Testis (tissue), 5 donors: ENCODE measurements at places on chromosomes 7 and 10. TPM values are rescaled to one million over a fixed set of nuclear protein-coding genes. Genes with fewer than 3 reads are reported as not detected.
A peak's percentile ranks its signal among the peaks of the same experiment; 100 is the strongest.

- peak; percentile 45 for DNase-seq
Measured at GRCh38 chr7:75617634-75618234, 121.0 kb downstream of the HIP1 start.

DNA sequence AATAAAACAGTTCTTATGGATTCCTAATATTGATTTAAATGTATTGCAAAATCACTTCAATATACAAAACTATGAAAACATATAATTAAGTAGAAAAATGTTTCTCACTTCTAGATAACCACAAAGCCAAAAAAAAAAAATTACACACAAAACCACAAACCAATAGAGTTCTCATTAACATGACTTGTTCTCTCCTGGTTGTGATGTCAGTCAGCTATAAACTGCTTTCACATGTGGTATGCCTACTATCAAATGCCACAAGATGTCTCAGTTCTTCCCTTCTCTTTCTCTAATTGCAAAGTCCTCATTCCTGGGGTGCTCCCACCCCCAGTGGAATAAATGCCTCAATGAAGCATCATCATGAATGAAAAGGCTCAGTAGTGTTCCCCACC, 16.6 kb downstream of the GNAI1 start:
- DNase-seq: no peak

DNA sequence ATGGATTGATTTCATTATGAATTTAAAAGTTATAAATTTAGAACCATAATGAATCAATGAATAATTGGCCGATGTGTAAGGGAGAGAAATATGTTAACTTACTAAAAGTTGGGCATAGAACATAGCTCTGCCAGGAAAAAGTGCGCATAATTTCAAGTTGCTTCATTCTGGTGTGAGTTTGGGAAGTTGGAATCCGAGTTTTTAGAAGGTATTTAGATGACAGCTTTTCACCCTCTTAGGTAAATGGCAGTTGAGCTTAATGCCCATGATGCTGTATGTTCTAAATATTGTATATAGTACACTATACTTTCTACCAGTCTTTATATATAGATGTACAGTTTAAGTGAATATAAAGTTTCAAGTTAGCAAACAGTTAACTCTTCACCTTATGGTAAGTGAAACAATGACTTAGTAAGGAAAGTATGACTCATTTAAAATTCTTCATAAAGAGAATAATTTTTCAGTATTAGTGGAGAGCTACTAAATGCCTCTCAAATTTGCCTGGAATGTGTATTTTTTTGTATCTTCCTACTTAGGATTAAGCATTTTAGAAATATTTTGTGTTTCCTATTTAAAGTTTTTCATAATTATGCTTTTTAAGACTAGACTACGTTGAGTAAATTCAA, 1.6 kb downstream of the C1GALT1 start:
- no peak for DNase-seq

DNA sequence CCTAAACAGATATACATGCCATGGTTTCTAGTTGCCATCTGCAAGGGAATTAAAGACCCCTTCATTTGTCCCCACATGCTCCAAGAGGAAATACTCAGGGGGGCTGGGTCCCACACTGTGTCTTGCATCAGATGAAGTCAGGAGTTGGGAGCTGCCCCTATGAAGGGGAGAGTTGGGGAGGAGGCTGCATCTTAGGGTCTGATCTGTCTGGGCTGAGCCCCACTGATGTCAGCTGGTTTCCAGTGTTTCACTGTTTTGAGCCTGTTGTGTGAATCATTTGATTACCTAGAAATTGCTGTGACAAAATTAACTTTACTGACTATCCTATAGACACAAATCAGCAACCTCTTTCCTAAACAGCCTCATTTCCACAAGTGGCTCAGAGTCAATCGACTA, 4.9 kb upstream of the ADCY1 start:
- no peak for DNase-seq

RBM20 gene
- total RNA-seq: 3.1 TPM

SEMA3E gene
- total RNA-seq: 0.47 TPM

GRCh38 chr7:96996111-96996957, 9.0 kb upstream of the DLX6 start:
- DNase-seq: no peak

CYTH3 gene
- 65.5 TPM for total RNA-seq

DNA sequence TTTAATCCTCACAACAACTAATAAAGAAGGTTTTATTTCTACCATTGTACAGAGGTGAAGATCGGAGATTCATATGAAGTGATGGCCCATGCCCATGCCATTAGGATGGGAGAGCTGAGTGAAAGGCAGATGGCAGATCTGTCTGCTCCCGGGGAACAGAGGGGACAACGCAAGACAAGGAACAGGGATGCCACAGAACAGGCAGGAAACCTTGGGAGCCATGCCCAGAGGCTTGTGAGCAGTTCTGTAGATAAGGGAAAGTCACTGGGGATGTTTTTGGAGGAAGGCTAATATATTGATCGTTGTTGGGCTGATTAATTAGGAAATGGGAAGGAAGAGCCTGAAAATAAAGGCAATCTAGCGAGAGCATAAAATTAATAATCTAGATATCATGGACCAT, 73.1 kb upstream of the ITGB1 start:
- DNase-seq: no peak

ZNF479 gene
- total RNA-seq: 4.8 TPM

AKR1D1 gene
- total RNA-seq: 0.87 TPM

DNA sequence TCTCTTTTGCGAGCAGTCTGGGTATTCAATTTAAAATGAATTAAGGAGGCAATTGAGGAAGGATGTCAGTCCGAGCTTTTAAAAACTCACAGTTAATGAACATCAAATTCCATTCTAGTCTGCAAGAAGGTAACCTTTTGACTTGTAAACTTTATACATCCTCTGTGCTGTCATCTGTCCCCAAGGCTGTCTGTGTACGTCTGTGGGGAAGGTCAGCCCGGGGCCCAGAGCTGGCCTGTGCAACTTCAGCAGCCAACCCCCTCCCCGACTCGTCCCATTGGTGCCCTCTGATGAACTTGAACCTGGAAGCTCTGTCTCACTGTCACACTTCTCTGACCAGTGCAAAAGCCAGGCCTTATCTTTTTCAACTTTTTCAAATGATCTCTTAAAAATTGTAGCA, 80.3 kb downstream of the CCDC3 start:
- DNase-seq: no peak

DNA sequence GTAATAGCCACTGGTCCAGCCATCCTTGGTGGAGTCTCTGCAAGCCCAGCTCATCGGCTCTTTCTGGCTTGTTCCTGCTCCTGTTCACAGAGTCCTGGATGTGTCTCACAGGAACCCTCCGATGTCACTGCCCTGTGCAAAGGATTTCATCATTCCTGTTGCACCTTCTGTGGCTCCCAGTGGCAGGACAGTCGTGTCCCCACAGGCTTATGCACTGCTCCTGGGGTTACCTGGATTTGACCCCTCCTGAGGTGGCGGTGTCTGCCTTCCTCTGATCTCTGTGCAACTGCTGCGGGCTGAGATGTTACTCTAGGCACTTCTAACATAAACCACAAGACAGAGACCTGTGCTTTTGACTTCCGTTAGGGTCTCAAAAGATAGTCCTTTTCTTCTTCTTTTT, 30.6 kb downstream of the APBB1IP start:
- no peak for DNase-seq

SMO gene
- total RNA-seq: 17.7 TPM

KCNIP2 gene
- 6.8 TPM for total RNA-seq

DNA sequence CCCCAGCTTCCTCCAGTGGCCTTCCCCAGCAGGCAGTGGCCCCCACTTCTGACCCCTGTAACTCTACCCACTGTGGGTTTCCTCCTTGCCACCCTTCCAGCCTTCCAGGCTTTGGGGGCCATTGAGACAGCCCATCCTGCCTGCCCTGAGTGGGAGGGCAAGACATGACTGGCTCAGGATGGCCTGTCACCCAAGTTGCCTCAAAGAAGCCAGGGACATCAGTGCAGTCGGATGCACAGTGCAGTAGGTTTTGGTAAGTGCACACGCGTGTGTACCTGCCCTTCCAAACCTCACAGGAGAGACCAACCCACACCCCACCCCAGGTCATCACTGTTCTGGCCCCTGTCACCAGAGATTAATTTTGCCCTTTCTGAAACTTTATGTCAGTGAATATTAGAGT, 22.7 kb downstream of the ZMIZ2 start:
- DNase-seq: no peak

- peak; percentile 37 for DNase-seq
Measured at GRCh38 chr10:1050145-1050544, 1.2 kb upstream of the IDI1 start.

GRCh38 chr10:124709861-124710260, 34.3 kb downstream of the FAM53B start:
- DNase-seq: no peak

- no peak for DNase-seq
Measured at GRCh38 chr10:2914741-2915140, 152.6 kb upstream of the PFKP start.

DNA sequence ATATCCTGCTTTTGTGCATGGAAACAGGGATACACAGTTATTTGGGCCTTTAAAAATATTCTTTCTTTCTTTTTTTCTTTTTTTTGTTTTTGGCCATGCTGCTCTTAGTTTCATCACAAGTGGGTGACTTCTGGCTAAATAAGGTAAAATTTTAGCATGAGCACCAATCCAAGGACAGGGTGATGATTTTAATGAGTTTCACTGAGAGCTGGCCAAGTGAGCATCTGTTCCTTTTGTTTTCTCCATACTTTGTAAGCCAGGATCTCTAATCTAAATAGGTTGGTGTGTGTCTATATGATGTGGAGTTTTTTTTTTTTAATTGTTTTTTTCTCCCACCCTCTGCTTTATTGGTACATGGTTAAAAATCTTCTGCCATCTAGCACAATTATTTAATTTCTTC, 106.8 kb downstream of the POLL start:
- DNase-seq: no peak

GRCh38 chr7:156918635-156919034, 25.7 kb upstream of the LMBR1 start:
- no peak for DNase-seq

PKD2L1 gene
- total RNA-seq: 0.99 TPM

PLPP4 gene
- total RNA-seq: 21.9 TPM

GRCh38 chr7:2985866-2986265, 57.8 kb downstream of the CARD11 start:
- DNase-seq: no peak

DNA sequence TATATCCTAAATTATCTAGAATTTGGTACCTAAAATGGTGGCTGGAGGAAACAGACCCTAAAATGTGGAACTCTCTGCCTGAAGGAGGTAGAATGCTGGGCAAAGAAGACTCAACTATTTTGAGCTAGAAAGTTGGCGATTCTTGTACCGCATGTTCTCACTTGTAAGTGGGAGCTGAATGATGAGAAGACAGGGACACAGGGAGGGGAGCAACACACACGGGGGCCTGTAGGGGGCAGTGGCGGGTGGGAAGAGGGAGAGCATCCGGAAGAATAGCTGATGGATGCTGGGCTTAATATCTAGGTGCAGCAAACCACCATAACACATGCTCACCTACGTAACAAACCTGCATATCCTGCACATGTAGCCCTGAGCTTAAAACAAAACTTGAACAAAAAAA, 250.6 kb downstream of the CALN1 start:
- no peak for DNase-seq

DNA sequence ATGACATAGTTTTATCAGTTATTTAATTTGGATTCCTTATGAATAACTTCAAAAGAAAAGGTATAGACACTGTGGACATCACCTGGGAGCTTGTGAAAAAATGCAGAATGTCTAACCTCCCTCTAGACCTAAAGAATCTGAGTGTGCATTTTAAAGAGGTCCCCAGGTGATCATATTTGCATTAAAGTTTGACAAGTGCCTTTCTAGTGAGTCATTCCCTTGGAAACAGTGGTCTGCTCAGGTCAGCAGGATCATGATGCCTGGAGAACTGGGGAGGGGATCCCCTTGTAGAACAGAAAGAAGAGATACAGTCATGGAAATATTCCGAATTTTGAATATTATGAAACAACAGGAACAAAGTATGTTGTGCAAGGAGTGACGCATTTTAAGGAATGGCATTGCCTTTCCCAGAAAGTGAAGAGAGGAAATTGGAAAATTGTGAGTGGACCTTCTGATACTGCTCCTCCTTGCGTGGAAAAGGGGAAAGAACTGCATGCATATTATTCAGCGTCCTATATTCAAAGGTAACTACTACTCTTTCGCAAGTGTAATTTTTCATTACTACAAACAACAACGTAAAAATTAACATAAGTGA, 4.6 kb downstream of the STEAP2 start:
- no peak for DNase-seq

DNA sequence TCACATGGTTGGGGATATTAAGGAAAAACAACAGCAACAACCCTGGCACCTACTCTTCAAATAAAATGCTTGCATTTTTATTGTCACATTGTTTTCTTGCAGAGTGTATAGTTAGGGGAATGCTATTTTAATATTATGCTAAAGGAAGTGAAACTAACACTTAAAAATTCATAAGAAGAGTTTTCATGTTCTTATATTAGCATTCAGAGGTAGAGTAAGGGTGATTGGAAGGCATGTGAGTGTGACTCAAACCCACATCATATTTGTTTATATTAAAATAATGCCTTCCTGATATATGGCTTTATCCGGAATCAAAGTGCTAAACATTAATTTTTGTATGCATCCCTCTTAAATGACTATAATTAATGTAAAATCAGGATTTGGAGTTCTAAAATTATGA, 59.8 kb upstream of the TES start:
- no peak for DNase-seq

OPN4 gene
- total RNA-seq: 0.19 TPM

DNA sequence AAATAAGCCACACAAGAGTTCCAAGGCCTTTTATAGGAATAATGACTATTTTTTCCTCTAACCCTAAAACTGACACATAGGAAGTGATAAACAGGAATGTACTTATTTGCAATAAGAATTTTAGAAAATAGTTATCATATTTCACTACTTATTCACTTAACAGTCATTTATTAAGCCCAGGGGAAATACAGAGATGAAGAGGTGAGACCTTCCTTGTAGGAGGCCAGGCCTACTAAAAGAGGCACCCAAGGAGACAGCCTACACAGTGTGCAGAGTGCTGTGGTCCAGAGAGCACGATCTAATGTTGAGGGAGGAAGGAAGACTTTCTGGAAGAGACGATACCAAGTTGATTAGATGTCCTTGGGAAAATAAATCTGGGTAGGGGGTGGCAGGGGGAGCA, 45.0 kb upstream of the PPP1R3C start:
- no peak for DNase-seq

PDK4 gene
- 32.8 TPM for total RNA-seq

GRCh38 chr10:7374795-7375194, 36.0 kb downstream of the SFMBT2 start:
- no peak for DNase-seq

GRCh38 chr7:27143950-27144780, 684 bp upstream of the HOXA5 start:
- peak; percentile 7 for DNase-seq

GRCh38 chr10:69715899-69716606, 85.7 kb upstream of the COL13A1 start:
- DNase-seq: no peak

- no peak for DNase-seq
Measured at GRCh38 chr10:26879744-26880143, 19.0 kb upstream of the ABI1 start.

- DNase-seq: peak; percentile 69
Measured at GRCh38 chr10:112332509-112333228, 41.2 kb upstream of the ACSL5 start.
